ENCODE measurements at places on chromosomes 13 and 19.

- no peak for DNase-seq
These were observed 262.1 kb downstream of the PCDH9 start for GRCh38 chr13:66967811-66968597.

- DNase-seq: no peak
These were observed 676 bp downstream of the CD320 start for GRCh38 chr19:8307400-8307964.

DNA sequence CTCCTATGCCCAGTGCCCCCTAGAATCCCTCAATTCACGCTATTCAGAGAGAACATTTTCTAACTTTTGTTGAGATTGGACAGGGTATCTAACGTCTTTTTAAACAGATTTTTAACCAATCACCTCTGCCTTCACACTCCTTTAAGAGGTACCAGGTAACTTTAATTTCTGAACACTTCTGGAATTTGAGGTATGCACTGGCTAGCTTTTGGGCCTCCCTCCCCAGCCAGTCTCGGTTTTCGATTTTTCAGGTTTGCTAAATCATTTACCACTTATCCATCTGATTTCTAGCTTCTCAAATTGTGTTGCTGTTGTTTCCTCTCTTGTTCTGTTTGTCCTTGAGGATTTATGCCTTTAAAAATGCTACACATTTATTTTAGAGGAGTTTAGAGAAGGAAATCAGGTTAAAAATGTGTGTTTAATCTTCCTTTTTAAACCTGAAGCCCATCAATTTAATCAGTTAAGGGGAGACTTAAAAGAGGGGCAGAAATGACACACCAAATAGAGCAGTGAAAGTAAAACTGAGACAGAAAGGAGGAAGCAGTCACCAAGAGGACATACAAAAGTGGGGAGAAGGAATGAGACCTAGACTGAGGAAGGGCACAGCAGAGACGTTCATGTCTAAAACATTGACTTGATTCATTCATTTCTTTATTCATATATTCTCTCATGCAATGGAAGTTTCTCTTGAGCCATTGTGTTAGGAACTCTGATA lies 139.6 kb upstream of the HTR2A start:
- DNase-seq: no peak

- DNase-seq: peak; percentile 39
These were observed 761.5 kb downstream of the EFNB2 start for GRCh38 chr13:105773863-105774538.

GRCh38 chr13:91313103-91313502 lies 34.4 kb upstream of the MIR17HG start:
- DNase-seq: peak; percentile 44
